ENCODE measurements at places on chromosomes 13 and 19.

DNA sequence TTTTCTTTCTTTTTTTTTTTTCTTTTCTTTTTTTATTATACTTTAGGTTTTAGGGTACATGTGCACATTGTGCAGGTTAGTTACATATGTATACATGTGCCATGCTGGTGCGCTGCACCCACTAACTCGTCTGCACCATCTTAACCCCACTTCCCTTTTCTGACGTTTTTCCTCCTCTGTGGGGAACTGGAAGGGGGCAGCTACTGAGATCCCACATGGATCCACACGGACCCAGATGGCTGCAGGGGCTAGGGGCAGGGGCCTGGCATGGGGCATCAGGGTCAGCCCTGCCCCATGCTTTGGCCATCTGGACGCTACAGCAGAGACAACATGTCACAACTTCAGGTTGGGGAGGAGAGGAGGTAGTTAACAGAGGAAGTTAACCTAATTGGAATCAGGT lies 54.3 kb downstream of the RUBCNL start:
- DNase-seq = no peak

DNA sequence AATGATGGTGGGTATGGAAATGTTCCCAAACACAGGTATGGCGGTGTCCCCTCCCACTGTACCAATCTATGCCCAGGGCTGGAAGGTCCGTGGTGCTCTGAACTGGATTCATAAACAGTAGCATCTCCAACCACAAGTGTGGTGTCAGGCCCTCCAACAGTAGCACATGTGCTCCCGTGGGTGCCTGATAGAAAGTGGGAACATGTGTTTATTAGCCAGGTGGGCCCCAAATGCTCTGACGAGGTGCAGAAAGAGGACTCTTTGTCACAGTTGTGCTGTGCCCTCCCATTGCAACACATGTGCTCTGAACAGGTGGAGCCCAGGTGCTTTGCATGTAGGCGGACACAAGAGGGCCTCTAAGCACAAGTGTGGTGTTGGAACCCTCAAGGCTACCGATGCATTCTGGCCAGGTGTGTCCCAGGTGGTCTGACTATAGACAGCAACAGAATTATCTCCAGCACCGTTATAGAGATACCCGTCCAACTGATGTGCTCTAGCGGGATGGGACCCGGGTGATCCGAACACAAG lies 75.4 kb upstream of the ZNF30 start:
- DNase-seq = no peak

- DNase-seq = no peak
Observed at GRCh38 chr19:23986623-23987022, 71.9 kb downstream of the ZNF726 start.

DNA sequence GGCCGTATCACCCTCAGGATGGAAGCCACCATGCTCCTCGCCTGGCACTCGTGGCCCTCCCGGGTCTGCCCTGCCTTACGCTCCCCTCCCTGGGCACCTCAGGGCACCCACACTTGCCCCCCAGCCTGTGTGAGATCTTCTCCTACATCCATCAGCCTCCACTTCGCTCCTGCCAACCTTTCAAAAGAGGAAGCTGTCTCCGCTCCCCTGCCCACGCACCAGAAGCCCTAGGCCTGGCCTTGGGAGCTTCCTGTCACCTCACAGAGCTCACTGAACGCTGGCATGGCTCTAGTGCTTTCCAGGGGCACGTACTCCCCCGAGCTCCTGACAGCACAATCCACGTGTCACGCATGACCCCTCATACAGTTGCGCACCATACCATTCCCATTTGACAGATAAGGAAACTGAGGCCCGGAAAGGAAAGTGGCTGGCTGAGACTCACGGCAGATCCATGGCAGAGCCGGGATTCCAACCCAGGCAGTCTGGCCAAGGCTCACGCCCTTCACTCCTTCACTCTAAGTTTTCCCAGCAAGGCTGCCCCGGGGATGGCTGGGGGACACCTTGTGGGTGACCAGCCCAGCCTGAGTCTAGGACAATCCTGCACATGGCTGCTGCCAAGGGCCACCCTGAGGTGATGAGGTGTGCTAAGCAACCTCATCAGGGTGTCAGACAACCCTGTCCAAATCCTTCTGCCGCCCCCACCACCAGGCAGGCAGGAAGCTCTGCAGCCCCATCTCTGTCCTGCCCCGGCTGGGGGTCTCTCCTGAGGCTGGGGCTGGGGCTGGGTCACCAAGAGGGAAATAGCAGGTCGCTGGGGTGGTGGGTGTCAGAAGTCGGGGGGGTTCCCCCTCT lies 19.3 kb downstream of the PPP1R12C start:
- DNase-seq = no peak

DNA sequence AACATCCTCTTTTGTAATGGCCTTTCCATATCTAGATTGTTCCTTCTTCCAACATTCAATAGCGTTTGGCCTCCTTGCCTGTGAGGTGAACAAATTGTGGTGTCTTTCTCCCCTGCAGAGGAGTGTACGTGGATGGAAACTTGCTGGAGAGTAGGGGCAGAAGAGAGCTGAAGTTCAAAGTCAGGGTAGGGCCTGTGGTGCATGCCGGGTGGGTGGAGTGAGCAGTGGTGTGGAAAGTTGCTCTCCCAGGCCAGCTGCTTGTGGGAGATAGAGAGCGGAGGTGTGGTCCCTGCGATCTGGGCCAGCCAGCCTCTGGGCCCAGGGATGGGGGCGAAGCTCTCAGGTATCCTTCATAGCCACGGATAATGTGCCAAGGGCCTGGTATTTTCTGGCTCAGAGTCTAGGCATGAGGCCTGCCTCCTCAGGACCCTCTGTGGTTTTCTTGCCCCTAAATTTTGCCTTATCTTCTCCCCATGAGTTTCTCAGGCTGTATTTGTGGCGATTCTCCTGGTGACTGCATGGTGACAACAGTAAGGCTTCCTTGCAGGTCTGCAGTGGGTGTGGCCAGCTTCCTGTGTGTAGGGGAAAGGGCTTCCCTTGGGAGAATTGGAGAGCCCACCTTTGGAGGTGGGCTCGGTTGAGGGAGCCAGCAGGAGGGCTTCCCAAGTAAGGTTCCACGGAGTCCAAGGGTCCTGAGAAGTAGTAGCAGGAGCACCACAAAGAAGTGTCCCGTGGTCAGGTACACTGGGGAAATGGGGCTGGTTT lies 6.7 kb downstream of the RGCC start:
- no peak for DNase-seq

DNA sequence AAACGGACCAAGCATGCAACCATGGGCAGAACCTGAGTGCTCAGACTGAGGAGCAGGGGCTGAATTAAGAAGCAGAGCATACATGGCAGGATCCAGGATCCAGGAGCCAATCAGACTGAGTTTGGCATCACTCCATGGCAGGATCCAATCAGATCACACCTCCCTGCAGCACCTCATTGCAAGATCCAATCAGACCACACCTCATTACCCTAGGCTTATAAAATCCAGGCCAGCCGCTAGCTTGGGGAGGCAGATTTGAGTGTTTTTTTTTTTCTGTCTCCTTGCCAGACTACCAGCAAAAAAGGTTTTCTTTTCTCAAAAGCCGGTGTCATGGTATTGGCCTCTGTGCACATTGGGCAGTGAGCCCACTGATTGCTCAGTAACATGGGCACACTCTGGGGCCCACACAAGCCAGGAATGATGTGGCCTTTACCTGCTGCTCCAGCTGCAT lies 127.9 kb upstream of the GJB6 start:
- DNase-seq = no peak

All from HEK293T (cell line).